ENCODE measurements at places on chromosomes 1 and 21.

- DNase-seq: no peak
Observed at GRCh38 chr1:15796086-15796462, 11.4 kb downstream of the UQCRHL start.

GRCh38 chr1:204013052-204013451, 59.9 kb upstream of the SOX13 start:
- no peak for DNase-seq

DNA sequence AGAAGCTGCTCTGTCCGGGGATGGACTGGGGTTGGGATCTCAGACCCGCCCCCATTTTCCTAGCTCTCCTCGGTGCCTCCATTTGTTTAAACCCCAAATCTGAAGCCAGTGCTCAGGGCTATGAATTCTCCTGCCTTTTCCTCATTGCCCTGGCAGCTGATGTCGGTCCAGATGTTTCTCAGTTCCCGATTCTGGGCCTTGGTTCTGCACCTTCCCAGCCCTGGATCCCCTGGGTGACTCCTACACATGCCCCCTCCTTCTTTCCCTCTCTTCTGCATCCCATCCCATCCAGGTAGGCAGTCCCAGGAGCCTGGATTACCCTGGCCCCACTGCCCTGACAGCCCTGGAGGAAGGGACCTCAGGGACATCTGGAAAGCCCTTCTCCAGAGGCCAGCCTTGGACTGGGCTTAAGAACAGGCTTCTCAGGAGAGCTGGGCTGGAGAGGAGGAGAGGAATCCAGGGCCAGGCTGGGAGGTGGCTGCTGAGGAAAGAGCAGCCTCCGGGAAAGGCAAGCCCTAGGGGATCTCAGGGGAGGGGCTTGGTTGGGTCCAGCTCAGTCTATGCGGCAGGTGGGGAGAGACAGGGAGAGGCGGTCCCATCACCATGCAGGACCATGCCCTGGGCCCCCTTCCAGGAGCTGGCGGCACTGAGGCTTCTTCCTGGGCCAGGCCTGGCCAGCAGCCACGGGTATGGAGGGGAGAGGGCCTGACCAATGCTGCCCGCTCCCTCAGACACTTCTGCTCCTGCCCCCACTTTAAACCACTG, 6.8 kb upstream of the EPS8L3 start:
- DNase-seq: no peak

- DNase-seq: no peak
Observed at GRCh38 chr21:29256126-29256910, 42.4 kb upstream of the BACH1 start.

DNA sequence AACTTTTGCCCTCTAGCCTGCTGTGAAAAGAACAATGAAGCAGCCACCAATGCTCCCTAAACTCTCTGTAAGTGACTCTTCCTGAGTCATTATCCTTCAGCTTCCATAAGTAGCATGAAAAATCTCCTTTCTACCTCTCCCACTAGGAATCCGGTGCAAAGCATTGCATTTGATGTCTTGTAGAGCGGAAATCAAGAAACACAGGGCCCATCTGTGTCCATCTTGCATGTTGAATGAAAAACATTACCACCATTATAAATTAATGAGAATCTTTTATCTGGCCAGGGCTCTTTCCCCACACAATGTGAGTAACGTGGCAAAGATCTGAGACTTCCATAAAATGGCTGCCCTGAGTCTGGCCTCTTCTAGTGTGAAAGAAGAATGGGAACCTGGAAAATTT, 324.4 kb downstream of the ADGRL2 start:
- DNase-seq: no peak

DNA sequence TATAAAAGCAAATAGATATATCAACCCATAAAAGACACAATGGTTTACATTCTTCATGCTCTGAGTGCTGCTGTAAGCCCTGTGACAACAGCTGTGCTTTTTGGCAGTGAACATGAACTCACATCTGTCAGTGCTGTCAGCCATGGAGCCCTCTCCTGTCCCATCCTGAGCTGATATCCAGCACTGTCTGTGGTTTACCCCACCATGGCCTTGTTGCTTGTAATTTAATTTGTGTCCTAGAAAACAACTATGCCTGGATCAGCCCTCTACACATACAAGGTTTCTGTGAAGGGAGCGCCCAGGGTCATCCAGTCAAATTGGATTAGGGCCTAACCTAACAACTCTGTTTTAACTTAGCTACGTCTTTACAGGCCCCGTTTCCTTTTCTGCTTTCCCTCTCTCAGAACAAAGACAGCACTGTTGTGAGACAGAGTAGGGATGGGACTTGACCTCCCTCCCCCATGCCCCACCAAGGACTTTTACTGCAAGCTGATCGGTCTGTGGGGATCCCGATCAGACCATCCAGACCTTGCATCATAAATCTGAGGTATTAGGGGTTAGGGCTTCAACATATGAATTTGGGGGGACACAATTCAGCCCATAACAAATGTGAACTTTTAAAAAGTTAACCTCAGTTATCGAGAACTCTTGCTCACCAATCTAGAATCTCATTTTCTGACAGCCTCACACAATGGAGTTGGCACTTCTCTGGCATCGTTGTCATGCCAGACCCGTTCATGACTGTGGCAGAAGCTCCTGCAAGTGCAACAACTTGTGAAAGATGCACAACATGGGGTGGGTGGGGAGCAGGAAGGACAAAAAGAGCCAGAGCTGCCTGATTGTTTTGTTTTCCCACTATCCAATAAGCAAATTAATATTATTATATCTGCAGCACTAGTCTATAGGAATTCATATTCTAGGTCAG, 16.4 kb upstream of the SLC44A3 start:
- DNase-seq: no peak

DNA sequence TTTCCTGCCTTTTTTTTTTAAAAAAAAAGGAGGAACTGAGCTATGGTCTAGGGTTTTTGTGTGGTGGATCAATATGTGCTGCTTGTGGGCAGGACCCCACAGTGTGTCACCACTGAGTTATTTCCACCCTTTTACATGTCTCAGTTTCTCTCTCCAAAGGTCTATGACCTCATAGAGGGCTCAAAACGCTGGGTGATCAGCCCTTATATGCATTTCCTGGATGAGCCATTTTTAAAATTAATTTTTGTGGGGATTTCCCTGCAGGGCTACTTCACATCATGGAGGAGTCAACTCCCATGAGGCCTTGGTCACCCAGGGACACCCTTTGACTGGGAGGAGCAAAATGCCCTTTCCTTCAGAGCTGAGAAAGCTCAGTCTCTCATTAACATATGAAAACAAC, 20.7 kb upstream of the HAO2 start:
- no peak for DNase-seq

- DNase-seq: no peak
Observed at GRCh38 chr21:43593078-43593477, 66.2 kb downstream of the HSF2BP start.

DNA sequence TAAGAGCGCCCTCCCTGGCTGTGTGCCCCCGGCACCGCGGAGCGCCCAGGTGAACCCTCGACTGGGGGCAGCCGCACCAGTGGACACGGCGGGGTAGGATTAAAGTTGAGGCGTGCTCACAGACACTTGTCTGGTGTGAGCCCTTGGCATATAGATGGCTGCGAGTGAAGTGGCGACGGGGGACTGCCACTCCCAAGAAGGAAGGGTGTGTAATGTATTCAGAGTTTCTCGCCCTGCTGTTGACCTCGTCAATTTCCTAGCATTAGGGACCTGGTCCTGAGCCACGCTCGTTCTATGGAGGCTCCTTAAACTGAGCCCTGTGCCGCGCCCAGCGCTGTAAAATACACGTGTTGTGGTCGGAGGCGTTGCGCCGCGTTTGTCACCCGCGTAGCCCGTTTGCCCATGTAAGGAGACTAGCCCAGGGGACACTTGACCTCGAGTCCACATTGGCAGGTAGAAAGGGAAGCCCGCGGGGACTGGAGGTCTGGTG, 554 bp downstream of the EVA1C start:
- no peak for DNase-seq

DNA sequence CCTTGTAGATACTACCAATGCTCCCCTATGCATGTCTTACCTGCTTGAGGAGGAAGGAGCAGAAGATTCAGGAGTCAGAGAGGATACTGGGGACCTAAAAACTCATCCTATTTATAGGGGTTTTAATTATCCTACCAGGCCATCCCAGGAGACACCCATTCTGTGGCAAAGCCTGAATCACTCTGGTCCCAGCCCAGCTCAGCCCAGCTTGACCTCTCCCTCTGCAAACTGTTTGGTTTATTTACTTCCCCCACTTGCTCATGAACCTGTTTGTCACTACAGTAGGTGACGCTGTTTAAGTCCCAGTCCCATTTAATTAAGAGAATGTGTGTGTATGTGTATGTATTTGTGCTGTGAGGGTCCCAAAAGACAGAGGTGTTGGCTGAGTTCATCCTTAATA, at the start of gene RPTN:
TSS of gene RPTN (minus strand) at position 85 of the 400 bp plus-strand sequence. CDS start 1,339 bp downstream, outside the sequence.
- no peak for DNase-seq

Measured in NCI-H2107 (cell line).